ENCODE measurements at places on chromosomes 6 and 20. TPM values are rescaled to one million over a fixed set of nuclear protein-coding genes. Genes with fewer than 3 reads are reported as not detected.

Gene UBD
- 2.3 TPM for polyA plus RNA-seq

Gene PREX1
- polyA plus RNA-seq: 13.9 TPM

Gene C6orf132
- 5.3 TPM for polyA plus RNA-seq

Gene COL10A1
- 0.33 TPM for polyA plus RNA-seq

GRCh38 chr6:161462148-161462547 lies 188.3 kb upstream of the AGPAT4 start:
- no peak for DNase-seq

DNA sequence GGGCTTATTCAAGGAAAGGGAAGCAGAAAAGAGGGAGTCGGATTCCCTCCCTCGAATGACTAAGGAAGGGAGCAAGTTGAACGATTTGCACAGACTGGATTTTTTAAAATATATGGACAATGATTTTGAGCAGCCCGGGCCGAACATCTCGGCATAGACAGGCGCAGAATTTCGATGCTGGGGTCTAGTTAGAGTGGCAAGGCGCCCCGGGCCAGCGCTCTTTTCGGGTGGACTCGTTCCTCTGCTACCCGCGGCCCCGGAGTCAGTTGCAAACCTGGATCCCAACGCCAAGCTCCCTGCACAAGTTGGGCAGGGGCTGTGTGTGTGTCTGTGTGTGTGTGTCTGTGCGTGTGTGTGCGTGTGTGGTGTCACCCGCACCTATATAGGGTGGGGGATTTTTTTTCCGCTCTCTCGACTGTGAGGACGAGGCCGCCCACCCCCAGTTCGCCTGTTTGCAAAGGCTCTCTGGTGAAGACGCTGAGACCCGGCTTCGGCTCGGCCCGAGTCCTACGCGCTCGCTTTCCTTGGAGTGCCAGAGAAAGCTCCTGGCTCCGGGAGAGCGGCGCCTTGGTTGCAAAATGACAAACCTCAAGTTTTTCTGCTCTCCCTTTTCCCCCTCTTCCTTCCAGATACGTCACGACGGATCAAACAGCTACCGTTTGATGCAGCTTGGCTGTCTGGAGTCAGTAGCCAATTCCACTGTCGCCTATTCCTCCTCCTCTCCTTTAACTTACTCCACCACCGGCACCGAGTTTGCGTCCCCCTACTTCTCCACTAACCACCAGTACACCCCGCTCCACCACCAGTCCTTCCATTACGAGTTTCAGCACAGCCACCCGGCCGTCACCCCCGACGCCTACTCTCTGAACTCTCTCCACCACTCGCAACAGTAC lies 1.4 kb downstream of the TFAP2D start:
- no peak for DNase-seq

DNA sequence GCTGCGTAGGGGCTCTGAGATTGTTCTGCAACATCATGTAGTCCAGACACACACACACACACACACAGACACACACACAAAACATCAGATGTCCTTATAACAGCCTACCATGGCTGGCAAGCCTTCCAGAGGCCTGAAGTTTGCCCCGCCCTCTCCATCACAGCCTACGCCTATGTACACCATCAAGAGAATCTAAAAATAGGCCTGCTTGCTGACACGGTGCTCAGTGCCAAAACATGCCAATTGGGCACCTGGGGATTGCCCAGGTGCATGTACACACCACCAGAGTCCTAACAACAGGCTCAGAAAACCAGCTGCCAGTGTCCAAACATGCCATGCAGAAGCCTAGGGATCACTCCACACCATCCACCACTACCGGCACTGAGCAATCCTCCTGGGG lies 391.7 kb upstream of the SPTLC3 start:
- no peak for DNase-seq

DNA sequence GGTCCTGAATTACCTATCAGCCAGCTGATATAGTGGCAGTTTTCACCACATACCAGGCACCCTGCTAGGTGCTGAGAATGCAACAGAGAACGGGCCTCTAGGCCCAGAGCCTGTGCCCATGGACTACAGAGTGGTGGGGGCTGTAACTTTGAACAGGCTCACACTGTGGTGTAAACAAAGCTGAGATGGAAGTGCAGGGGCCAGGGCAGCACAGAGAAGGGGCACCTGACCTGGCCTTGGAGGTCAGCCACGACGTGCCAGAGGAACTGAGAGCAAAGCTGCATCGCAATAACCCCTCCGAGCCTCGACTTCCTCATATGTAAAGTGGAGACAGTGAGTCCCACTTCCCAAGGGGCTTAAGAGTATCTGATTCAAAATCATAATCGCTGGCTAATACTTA lies 105.8 kb downstream of the MAFB start:
- DNase-seq: no peak

DNA sequence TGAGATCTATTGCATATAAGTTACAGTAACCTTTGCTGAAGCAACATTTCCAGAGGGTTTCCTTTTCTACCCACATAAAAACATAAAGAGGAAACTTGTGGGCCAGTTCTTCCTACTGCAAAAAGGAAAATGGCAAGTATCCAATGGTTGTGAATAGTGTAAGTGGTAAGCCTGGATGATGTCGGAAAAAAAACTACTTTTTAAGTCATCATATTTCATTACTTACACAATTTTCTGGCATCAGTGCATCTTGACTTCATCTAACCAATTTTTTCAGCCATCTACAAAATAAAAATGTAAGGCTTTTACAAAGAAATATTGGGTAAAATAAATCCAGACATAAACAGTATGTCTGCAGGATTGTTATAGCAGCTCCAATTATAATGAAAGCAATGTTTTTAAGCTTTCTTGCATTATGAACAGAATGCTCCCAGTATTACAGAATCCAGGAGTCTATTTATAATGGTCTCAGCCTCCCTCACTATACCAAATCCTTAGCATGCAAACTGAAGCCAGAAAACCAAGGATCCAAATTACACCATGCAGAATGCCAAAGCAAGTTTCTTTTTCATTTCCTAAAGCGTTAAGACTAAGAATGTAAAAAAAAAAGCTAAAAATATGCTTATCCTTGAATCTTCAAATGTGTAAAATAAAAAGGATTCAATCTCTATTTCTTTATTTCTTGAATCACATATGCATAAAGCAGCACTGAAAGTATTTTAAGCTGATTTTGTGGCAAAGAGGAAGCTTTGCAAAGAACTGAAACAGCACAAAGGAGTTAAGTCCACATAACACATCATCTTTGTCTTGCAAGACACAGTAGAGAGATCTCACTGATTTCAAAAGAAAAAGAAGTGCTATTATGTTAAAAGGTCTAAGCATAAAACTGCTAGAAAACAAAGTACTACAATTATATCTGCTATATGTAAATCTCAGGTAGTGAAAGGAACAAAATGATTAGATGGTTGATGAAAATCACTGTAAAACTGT lies 126.8 kb upstream of the HMGCLL1 start:
- DNase-seq: no peak

DNA sequence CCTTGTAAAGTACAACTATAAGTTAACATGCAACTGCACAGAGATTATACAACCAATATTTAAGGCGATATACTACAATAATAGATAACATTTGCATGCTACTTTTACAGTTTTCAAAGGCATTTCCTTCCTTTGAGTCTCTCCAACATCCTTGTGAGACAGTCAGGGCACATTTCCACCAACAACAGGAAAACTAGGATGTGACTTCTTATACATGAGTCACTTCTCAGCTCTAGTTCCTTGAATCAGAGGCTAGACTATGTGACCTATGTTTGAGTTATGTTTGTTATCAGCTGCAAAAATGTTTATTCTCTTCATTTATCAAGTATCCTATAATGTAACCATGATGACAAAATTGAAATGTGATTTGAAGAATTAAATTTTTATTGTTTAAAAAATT lies 51.7 kb upstream of the TFAP2D start:
- no peak for DNase-seq

GRCh38 chr6:6649824-6650349 lies 61.4 kb downstream of the LY86 start:
- DNase-seq: no peak

DNA sequence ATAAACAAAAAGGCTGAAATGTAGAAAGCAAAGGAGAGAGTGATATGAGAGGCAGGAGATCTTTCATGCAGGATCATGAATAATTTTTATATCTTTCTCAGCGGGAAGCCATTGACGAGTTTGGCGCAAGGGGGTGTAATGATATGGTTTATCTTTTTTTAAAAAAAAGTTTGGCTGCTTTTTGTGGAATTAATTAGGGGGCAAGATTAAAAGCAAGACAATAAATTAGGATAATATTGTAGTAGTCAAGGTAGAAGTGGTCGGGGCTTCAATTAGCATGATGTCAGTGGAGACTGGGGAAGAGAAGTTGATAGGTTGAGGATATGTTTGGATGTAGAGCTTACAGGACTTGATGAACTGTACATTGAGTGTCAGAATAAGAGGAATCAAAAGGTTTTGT lies 4.0 kb downstream of the SENP6 start:
- DNase-seq: no peak

- no peak for DNase-seq
Observed at GRCh38 chr6:13507306-13507860, 20.0 kb upstream of the GFOD1 start.

All from right renal cortex interstitium (tissue), 3 donors.